Stimulated activated CD8-positive, alpha-beta memory T cell treated with anti-CD3 and anti-CD28 coated beads, Interleukin-2, amount 100 ng/mL, for 1 hour (primary cell): ENCODE measurements at places on chromosomes 5 and 9.

DNA sequence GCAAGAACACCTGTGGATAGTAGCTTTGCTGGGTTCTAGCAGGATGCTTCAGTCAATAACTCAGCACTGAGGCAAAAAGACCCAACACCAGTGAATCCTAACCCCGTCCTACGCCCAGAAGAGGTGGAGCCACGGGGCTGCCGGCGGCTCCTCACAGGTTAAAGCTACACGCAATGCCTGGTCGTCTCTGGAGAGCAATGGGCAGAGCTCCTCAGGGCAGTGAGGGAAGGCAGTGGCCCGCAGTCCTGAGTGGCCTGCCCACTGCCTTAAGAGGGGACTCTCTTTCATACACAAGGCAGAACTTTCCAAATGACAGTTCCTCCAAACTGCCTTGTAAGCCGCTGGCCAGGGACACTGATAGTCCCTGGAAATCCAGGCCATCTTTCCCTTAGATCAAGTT lies 244.2 kb upstream of the IRX2 start:
- DNase-seq, result no peak

DNA sequence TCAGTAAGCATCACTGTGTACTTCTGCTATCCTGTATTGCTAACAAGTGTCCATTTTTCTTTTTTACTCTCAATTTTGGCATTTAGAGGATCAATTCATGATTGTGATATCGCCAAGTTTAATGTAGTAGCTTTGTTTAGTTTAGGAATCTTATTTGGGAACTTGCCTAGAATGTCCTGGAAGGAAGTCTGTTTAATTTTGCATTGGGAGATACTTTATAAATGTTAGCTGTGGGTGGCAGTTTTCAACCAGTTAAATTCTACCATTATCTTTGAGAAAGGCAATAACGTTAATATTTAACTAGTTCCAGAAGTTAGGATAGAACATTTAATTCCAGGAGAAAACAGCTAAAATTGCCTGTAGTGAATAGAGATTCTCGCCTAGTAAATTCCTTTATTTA lies 78.6 kb downstream of the PBX3 start:
- no peak for DNase-seq

DNA sequence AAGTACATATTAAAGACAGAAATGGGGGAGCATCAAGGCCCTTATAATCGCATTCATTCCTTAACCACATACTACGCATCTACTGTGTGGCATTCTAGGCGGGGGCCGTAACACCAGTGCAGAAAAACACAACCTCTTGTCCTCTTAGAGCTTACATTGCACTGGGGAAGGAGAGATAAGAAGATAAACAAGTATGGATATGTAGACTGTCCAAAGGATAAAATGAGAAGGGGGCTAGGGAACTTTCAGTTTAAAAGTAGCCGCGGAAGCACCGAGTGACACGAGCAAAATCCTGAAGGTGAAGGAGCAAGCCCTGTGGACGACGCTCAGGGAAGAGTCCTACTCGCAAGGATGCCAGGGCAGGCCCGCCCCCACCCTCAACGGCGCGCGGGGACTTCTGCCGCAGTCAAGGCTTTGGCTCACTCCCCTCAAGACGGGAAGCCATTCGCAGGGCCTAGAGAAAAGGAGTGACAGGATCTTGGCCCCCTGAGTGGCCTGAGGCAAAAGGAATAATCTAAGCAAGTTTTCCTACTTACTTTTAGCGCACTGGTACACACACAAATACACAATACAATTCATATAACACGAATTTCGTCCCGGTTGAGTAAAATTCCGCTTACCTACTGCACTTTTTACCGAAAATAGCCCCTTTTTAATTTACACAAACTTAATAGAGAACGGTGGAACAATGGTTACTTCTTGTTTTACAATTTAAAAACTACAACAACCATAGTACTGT lies 1.3 kb upstream of the NIPBL start:
- no peak for DNase-seq

DNA sequence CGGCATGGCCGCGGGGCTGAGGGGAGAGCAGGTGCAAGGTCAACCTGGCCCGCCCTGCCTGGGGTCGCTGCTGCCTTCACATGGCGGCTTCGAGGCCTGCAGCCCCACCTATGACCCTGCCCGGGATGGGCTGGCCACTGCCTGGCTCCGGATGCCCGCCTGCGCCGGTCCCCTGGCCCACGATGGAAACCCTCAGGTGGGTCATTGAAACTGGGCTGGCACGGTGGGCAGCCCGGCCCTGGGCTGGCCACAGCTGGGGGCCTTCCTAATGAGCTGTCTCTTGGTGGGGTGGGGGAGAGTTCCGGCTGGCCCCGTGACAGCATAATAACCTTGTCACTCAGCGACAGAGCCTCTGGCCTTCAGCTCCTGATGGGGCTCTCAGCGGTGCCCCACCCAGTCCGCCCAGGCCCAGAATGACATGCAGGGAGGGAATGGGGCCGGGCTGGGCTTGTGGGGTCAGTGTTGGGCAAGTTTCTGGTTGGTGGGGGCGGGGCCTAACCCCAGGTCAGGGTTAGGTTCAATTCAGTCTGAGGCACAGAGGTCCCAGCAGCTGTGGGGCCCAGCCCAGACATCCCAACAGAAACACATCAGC lies at the start of gene CCDC187:
CCDC187 (minus strand) TSS at position 270 of the 592 bp plus-strand sequence; CDS start at position 6, 264 bp downstream.
- DNase-seq, result no peak

GRCh38 chr5:60445921-60446320 lies 254.0 kb downstream of the DEPDC1B start:
- no peak for DNase-seq

GRCh38 chr5:110611817-110612216 lies 114.7 kb downstream of the TMEM232 start:
- DNase-seq, result no peak

DNA sequence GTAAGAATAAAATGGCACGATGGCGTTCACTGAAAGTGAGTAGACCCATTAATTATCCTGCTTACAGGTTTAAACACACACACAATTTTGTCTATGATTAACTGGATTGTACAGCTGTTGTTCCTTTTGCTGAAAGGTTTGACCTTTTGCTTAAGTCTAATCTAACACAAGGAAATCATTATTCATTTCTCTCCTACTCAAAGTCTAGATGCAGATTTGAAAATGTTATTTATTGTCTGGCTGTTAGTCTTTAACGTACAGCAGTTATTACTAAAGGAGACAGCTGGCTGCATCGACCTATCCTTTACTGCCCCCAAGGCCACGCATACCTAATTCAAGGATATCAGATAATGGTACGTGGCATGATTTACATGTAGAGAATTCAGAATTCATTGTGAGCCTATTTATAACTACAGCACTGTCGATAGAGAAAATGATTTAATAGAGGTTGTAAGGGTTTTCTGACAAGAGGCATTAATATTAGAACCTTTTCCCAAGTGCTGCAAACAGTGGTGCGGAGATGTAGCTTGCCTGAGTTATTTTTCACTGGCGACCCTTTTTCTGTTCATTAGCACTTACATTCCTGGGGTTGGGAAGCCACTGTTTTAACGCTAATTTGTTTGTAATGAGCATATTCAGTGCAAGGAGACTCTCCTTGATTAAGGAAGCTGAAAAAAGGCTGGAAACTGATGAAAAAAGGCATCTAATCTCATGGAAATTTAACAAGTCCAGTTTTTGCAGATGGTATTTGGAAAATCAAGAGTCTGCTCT lies 368.4 kb upstream of the GRAMD2B start:
- DNase-seq, result no peak

- DNase-seq, result no peak
These were observed 79.8 kb downstream of the MROH2B start for GRCh38 chr5:40991168-40991980.

DNA sequence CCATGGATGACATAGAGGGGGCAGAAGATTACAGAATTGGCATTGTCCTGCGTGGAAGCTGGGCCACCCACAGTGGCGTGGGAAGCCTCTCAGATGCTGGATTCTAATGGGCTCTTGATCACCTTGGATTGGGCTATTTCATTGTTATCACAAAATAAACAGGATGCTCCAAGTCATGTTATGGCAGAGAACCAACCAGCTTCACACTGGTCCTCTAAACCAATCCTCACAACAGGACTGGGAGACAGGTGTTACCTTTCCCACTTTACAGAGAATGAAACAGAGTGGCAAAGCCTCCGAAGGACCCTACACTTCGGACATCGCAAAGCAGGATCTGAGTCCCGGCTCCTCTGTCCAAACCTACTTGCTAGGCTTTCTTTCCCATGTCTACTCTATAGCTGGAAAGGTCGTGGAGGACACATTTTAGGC lies 455 bp upstream of the SMIM3 start:
- no peak for DNase-seq

- no peak for DNase-seq
These were observed 1198.3 kb upstream of the CDH6 start for GRCh38 chr5:29995154-29995553.

DNA sequence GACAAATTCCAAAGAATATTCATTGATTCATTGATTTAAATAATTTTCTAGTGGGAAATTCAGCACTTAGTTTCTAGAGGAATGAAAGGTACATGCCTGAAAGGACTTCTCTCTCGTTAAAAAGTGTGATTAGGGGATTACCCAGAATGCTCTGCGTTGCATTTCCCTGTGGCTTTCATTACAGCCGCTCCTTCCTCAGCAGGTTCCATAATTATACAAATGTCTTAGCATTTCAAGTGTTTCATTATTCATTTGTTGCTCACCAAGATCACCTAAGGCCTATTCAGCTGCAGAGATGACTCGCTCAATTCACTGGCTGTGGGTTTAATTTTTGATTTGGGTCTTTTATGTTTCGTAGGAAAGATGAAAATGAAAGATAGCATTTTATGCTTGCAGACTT lies 52.8 kb downstream of the SPATA31C2 start:
- no peak for DNase-seq

GRCh38 chr5:173515526-173515925 lies 100.9 kb downstream of the BOD1 start:
- no peak for DNase-seq

GRCh38 chr5:180495991-180496741 lies 2.0 kb downstream of the CNOT6 start:
- DNase-seq, result no peak

GRCh38 chr9:73149371-73150067 lies 2.1 kb upstream of the ANXA1 start:
- no peak for DNase-seq

GRCh38 chr5:158910782-158911692 lies 188.7 kb downstream of the EBF1 start:
- no peak for DNase-seq

DNA sequence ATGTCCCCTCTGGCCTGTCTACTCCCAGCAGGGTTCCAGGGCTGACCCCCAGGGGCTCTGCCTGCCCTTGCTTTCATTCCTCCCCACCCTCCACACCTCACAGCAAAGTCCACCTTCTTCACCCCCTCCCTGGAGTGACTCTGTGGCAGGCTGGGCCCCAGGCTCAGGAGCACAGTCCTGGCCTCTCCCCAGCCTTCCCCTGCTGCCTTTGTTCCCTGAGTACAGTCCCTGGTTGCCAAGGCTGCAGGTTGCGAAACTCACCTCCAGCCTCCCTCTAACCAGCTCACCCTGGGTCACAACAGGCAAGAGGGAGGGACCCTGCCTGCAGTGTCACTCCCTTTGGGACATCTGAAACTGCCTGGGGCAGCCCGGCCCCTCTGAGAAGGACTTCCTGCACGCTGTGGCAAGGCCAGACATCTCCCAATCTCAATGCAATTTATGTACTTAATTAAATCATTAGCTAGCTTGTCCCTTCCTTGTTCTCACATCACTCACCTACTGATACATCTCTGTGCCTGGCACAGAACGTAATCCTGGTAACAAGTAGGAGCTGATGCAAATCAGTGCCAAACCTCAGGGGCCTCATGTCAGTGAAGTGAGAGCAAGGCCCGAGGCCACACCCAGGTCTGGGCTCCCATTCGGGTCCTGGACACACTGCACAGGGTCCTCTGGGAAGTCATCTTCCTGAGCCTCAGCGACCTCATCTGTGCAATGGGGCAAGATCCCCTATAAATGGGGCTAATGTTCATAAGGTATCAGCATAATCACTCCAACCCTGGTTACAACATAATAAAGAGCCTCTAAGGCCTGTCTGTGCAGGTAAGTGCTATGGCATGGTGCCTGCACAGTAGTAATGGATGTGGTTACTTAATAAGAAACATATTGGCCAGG lies 27.3 kb upstream of the TRIM14 start:
- DNase-seq, result no peak

DNA sequence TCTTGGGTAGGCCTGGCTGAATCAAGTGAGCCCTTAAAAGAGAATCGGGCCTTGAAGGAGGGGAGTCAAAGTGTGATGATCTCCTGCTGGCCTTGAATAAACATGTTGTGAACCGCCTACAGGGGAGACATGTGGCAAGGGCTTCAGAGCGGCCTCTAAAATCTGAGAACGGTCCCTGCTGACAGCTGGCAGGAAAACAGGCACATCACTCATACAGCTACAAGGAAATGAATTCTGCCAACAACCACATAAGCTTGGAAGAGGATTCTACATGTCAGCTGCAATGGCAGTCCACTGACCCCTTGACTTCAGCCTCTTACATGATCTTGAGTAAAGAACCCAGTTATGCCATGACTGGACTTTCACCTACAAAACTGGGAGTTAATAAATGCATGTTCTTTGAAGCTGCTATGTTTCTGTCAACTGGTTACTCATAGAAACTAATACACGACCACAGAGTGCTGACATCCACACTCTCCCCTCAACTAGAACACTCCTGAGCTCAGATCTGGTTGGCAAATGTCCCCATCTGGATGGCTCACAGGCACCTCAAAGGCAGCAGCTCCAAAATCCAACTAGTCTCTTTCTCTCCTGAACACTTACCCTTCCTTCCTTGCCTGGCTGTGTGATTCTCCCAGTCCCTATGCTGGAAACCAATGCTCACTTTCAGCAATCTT lies 333.1 kb downstream of the ASTN2 start:
- no peak for DNase-seq

- no peak for DNase-seq
These were observed 663 bp upstream of the ZNF366 start for GRCh38 chr5:72507907-72508238.

GRCh38 chr9:38747067-38747466 lies 27.1 kb upstream of the FAM240B start:
- DNase-seq, result no peak

DNA sequence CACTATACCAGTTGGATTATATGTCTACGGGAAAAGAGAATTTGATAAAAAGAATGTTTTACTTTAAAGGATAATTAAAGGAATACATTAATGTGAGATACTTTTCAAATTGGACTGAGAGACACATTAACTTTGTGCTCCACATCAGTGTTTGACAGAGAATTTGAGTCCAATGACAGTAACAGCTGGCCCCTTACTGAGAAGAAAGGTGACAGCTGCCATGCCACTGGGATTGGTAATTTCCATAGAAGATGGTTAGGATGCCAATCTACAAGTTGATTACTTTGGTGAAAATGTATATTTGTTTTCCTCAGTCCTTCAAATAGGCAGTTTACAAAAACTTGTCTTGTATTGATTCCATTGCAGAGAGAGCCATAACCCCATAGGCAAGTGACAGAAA lies 578.4 kb downstream of the SLCO4C1 start:
- no peak for DNase-seq

- DNase-seq, result no peak
These were observed 219.6 kb downstream of the ADAMTS6 start for GRCh38 chr5:65262096-65262495.

GRCh38 chr5:145203193-145203592 lies 631.9 kb downstream of the PRELID2 start:
- no peak for DNase-seq

GRCh38 chr9:100639854-100640253 lies 62.0 kb downstream of the CAVIN4 start:
- no peak for DNase-seq

GRCh38 chr9:7546261-7546660 lies 253.3 kb downstream of the DMAC1 start:
- no peak for DNase-seq

GRCh38 chr5:101991486-101991885 lies 304.6 kb downstream of the SLCO4C1 start:
- no peak for DNase-seq
